NB4 (cell line): ENCODE measurements at places on chromosomes 6 and 20.

DNA sequence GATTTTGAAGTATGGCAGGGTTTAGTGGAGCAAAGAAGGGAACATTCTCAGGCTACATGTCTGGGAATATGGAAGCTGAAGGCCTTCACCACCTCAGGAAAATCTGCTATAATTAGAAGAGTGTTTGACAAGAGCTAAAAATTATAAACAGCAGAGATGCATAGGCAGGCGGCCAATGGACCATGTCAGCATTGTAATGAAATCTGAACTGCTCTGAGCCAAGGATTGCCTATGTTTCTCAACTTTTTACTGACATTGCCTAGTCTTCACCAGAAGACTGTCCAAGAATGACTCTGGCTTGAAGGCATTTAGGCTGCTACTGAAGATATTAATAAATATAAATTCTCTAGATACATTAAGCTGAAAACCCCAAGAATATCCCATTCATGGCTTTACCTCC lies 84.1 kb downstream of the C6orf52 start:
- no peak for DNase-seq

DNA sequence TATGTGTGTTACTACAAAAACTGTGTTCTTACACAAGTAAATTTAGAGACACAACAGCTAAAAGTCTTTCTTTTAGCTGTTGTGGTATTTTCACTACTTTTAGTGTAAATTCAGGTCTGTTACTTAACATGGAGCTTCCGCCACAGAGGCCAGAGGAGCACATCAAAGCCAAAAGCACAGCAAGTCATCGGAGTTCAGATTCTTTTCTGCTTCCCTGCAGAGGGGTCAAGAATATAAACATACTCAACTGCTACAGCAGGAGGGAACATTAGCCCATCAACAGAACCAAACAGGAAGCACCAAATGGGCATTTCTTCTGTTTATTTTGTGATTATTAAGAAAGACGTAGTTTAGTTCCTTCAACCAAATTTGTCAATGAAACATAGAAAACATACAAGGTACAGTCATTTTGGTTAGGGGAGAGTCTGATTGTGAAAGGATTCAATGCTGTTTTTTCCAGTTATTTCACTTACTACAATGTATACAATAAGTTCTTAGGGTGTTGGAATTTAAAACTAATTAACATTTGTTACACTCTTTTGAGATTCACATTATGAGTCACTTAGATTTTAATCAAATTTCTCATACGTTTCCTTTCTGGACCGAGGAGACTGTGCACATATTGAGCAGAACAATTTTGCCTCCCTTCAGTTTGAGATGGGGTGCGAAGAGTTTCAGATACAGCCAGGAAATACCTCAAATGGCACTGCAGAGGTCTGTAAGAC lies 42.8 kb upstream of the DSE start:
- DNase-seq: no peak

DNA sequence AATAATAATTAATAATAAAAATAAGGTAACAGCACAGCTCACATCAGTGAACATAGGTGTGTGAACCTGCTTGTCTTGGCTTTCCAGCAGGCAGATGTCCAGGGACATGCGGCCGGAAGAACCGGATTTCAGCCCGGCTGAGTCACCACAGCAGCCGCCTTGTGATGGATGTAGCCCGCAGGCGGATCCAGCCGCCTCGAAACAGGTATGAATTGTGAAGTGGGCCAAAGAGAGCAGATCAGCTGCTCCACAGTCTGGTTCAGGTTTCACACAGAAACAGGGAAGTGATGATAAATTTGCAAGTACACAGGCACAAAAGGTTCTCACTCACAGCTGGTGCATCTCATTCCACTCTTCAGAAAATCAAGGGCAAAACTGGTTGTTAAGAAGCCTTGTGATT lies 55.1 kb downstream of the ID4 start:
- no peak for DNase-seq

- DNase-seq: no peak
Observed at GRCh38 chr6:386688-387266, 4.8 kb upstream of the IRF4 start.

DNA sequence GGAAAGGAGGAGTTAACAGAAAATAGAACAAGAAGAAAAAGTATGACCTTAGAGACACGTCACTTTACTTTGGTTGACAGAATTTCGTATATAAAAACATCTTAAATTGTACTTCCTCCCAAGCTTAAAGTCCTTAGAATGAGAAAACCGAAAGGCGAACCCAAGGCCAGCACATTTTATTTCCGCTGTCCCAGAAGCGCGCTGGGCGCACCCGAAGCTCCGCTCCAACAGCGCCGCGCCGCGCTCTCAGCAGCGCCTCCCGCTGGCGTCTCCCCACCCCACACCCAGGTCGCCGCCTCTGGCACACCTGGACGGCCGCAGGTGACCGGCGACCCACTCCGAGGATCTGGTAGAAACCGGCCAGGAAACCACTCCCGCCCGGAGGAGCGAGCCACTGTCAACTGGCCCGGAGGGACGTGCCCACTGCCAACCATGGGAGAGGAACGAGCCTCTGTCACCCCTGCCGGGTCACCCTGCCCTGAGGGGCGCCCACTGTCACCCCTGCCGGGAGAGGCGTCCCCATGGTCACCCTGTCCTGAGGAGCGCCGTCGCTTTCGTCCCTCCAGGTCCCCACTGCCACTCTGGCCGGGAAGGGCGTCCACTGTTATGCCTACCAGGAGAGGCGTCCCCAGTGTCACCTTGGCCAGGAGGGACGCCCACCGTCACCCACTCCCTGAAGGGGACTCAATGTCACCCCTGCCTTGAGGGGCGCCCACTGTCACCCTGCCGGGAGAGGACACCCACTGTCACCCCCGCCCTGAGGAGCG lies 824 bp downstream of the MPC1 start:
- DNase-seq: peak; percentile 84

- no peak for DNase-seq
Observed at GRCh38 chr6:75128878-75129570, 76.8 kb downstream of the COL12A1 start.

DNA sequence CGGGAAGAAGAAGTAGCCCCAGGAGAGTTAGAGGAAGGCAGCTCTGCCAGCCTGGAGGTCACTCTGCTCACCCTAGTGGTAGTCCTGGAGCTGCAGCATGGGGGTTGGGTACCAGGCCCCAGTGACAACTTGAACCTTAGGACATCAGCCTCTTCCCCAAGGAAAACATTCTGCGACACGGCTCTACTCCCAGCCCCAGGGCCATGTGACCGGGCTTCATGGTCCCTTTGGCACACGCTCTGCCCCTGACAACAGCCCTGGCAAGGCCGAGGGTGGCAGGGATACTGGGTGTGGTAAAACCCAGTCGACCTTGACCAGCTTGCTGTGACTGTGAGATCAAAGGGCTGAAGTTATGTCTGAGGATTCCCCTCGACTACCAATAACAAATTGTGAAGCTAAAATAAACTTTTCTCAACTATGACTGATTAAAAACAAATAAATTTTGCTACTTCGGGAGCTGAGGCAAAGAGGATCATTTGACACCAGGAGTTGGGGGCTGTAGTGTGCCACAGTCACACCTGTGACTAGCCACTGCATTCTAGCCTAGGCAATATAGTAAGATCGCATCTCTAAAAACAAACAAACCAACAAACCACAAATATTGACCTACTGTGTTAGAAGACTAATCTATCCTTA lies 24.4 kb upstream of the ARID1B start:
- peak; percentile 16 for DNase-seq

DNA sequence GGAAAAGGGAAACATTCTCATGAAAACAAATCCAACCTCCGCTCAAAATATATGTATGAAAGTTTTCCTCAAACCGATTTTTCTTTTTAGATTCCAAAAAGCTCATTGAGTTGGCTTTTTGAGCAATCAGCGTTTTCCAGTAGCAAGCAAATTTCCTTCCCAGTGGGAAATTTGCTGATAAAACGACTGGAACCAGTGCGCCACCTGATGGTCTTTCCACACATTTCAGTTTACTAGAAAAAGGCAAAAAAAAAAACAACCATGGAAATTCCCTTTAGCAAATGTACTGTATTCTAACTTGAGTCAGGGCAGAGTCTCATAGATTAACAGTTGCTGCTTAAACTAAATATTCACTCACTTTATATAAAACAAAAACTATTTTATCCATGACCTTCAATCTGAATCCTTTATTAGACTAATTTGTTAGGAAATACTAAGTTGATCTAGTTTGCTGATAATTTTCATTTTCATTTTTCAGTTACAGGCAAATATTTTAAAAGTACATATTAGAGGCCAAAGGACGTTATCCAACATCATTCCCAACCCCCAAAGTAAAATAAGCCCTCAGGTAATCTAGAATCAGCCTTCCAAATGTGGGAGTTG lies 271.5 kb downstream of the FOXA2 start:
- peak; percentile 30 for DNase-seq

GRCh38 chr6:44569931-44570385 lies 182.5 kb downstream of the CDC5L start:
- peak; percentile 66 for DNase-seq

DNA sequence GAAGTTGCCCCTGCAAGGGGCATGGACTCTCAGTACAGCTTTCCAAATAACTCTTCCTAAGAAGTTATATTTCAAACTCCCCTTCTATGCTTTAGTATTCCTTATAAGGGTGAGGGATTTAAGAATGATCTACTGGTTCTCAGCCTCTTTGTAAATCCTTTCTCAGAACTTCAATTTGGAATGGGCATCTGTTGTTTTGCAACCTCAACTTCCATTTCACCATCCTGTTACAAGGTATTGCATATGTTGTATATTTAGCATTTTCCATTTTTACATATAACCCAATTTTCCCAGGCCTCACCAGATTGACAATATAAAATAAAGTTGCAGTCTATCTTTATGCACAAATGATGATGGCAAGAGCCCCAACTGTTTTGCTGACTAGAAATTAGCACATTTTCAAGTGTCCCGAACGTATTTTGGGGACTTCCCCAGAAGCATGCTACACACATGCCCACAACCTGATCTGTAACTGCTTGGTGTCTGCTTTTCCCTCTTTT lies 154.9 kb upstream of the CARMIL1 start:
- DNase-seq: no peak

DNA sequence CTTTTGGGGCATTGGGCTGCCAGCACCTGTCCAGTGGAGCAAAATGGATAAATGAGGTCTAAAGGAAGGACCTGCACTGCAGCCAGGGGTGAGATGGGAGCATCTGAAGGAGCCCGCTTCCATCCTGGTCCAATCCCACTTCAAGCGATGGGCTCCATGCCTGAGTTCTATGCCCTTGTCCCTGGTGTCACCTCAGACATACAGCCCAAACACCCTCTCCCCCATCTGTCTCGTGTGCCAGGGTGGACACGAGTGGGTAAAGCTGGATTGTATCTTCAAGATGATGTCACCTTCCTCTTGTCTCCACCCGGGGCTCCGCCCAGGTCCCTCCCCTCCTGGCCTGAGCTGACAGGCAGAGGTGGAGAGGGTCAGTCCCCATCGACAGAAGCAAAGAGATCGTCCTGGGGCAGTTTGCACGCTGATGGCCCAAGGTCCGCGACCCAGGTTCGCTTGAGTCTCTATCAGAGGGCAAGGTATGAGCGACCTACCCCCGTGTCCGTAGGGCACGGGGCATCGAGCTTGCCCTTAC lies 544 bp downstream of the SMIM29 start:
- peak; percentile 55 for DNase-seq

DNA sequence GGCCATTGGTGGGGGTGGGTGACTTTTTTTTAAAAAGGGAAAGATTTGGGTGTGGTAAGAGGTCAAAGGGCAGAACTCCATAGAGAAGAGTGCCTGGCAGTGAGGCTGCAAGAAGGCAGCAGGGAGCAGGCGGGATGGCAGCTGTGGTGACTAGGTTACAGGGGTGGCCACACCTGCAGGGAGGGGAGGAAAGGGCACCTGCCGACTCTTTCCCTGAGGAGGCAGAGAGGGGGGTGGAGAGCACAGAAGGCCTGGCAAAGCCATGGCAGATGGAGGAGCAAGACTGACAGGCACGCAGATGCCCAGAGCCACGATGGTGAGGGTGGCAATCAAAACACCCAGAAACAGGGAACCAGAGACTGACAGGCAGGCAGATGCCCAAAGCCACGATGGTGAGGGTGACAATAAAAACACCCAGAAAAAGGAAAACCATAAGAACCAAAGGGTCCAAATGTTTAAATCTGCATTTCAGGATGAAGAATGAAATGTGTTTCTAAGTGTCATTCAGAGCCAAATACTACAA lies 19.3 kb downstream of the CST7 start:
- no peak for DNase-seq

DNA sequence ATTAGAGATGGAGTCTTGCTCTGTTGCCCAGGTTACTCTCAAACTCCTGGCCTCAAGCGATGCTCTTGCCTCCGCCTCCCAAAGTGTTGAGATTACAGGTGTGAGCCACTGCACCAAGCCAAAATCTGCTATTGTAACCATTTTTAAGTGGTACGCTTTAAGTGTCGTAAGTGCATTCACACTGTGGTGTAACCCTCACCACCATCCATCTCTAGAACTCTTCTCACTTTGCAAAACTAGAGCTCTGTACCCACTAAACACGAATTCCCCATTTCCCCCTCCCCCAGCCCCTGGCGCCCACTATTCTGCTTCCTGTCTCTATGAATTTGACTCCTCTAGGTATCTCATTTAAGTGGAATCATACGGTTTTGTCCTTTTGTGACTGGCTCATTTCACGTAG lies 2.8 kb upstream of the FAM83C start:
- DNase-seq: no peak

DNA sequence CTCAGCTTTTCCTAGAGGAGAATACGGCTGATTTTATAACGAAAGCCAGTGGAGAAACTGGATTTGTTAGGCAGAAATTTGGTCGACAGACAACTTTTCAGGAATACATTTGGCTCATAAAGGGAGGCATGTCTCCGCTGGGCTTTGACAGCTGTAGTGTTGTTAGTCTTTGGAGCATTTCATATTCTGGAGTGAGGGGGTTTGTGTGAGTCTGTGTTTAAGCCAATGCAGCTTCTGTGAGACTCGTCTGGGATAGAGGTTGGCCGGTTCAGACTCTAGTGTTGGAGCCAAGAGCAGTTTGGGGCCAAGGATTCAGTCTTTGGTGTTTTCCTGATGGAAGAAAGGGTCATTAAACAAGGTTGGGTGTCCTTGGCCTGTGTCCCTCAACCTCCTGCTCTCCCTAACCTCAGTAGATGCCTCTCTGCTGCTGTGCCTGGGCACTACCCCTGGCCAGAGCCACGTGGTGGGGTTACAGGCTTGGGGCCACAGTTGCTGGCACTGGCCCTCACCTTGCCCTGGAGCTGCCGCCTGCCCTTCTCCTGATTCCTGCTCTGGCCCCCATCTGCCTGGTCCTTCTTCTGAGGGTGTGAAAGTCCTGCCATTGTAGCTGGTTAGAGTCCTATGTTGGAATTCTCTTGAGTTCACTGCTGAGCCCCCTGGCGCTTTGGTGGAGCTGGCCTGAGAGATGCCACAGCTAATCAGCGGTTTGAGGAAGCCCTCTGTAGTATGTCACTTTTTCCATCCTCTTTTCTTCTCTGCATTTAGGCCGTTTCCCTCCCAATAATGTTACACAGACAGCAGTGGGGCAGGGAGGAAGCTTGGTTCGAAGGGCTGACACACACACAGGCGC lies 6.9 kb downstream of the PTK7 start:
- DNase-seq: no peak

GRCh38 chr20:48052475-48052835 lies 267.2 kb upstream of the SULF2 start:
- no peak for DNase-seq

GRCh38 chr20:57977141-57977540 lies 251.3 kb downstream of the ANKRD60 start:
- DNase-seq: no peak
